ENCODE measurements at places on chromosomes 3 and 15. TPM values are rescaled to one million over a fixed set of nuclear protein-coding genes. Genes with fewer than 3 reads are reported as not detected.
A peak's percentile ranks its signal among the peaks of the same experiment; 100 is the strongest.

DNA sequence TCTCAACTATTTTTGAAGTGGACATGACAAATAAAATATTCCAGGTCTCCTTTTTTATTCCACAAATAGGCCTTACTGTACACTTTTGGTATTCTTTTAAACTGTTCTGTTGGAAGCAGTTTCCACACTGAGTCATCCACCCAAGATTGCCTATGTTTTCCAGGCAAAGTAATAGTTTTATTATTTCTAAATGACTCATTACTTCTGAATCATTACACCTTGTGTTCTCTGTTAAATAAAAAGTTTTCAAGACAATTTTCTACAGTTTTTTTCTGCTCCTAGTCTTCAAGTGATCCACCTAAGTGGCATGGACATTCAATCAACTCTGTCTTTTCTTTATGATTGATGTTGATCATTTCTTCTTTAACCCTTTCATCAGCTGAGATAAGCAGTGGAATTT, 26.5 kb downstream of the PPP2R3A start:
- no peak for DNase-seq

DNA sequence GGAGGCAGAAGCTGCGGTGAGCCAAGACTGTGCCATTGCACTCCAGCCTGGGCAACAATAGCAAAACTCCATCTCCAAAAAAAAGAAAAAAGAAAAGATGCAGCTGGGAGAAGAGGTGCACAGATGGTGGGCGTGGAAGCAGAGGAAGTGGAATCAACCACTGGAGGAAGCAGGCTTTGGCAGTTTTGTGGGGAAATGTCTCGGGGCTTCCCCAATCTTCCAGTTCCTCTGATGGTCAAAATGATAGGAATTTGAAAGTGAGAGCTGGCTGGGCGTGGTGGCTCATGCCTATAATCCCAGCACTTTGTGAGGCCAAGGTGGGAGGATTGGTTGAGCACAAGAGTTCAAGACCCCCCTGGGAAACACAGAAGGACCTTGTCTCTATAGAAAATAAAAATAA, 48.1 kb upstream of the SMAD3 start:
- no peak for DNase-seq

The GALK2 gene
- 23.5 TPM for total RNA-seq

GRCh38 chr15:29560896-29561295, 261.4 kb downstream of the TJP1 start:
- DNase-seq: no peak

The WDR5B gene
- 4.3 TPM for total RNA-seq

DNA sequence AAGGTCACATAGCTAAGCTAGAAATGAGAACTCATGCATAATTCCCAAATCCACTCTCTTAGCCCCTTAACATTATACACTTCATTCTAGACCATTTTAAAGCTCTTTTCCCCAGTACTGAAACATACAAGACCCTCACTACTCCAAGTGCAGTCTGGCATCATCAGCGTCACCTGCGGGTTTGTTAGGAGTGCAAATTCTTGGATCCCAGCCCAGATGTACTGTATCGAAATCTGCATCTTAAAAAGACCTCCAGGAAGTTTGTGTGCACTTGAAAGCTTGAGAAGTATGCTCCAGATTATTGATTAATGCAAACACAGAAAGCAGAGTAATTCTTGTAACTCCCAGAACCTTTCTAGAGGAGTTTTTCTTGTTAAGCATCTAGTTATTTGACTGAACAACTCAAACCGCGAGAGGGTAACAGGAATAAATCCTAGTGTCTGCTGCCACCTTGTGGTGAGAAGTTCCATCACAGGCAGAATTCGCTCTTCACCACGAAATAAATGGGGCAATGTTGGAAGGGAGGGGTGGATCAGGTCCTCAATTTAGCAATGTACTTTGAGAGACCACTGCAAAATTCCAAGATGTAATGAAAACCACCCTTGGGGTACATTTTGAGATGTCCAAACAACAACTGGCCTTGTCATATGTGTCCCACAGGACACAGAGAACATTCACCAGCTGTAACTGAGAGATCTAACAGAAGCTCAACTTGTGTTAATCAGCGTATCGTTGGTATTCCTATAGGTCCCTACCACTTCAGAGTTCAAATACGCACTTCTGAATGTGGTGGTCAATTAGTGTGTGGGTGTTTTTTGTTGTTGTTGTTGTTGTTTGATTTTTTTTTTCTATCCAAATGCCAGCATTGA, 583 bp upstream of the C3orf49 start:
- peak; percentile 34 for DNase-seq

The CAND2 gene
- 0.29 TPM for total RNA-seq

The RYR3 gene
- total RNA-seq: 0.02 TPM

GRCh38 chr15:36579792-36580431, 486 bp downstream of the CDIN1 start:
- no peak for DNase-seq

DNA sequence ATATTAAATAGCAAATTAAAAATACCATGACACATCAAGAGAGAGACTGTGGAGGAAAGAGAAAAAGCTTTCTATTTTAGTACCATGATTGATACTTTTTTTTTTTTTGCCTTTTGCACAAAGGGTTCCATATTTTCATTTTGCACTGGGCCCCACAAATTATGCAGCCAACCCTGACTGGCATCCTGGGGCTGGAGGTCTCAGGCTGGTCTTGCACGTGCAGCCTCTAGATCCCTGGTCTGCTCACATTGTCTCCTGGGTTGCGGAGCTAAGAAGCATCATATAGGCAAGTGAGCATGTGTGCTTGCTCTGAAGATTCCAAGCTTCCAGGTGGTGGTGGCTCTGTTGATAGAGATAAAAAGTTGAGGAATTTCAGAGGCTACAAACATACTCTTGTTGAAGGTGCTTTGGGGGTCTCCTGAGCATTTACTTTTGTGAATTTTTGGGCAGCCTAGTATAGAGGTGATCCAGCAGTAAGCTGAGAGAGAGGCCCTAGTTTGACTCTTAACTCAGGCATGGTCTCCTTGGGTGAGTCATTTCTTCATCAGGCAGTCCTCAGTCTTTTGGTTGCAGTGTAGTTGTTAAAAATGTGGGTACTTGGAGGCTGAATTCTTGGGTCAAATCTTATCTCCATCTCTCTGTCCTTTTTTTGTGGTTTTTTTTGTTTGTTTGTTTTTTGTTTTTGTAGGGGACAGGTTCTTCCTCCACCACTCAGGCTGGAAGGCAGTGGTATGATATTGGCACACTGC, 31.3 kb downstream of the SMAD3 start:
- no peak for DNase-seq

- DNase-seq: no peak
These were observed 3.6 kb downstream of the SIAH2 start for GRCh38 chr3:150759319-150759718.

DNA sequence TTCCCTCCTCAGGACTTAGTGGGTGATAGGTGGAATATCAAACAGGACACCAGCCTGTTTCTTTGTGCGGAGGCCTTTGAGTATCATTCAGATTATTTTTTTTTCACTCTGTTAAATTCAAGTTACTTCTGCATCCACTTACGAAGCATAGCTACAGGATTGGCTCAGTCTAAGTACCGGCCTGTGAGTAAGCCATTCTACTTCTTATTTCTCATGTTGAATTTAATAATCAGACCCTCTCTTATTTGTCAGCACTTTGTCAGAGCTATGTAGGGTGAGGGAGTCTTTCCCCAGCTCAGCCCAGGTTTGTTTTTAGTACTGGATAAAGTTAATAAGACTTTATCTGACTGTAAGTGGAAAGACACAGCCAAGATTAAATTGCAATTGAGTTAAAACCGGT, 54.7 kb downstream of the ITPR1 start:
- no peak for DNase-seq

GRCh38 chr3:53151465-53151864, 9.5 kb upstream of the PRKCD start:
- no peak for DNase-seq

The CLDN16 gene
- not detected for total RNA-seq

The MLH1 gene
- total RNA-seq: 65.0 TPM

DNA sequence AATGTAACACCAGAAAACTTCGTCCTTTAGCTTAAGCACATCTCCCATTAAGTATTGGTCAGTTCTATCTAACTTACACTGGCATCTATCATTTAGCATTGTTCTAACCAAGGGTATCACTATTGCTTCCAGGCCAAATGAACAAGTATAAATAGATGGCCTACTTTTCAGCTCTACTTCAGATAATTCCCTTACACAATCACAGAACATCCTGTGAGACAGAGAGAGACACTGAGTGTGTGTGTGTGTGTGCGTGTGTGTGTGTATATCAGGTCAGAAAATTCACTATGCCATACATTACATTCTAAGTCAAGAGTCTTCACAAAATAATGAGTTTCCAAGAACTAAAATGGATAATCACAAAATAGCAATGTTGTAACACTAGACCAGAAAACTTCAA, 39.1 kb downstream of the SCAPER start:
- DNase-seq: no peak

All from activated T-helper 1 cell treated with anti-CD3 and anti-CD28 coated beads, Interleukin-12 subunit alpha, Interleukin-12 subunit beta, Interleukin-2, Interleukin-4 antibody, amounts not matched to agents 30 ng/mL and 10 ng/mL and 1 ng/mL, durations not matched to agents 14 hours and 24 hours and 36 hours (primary cell).